ENCODE measurements at places on chromosomes 6 and 20. TPM values are rescaled to one million over a fixed set of nuclear protein-coding genes. Genes with fewer than 3 reads are reported as not detected.

BNIP5 gene
- 0.09 TPM for polyA plus RNA-seq

TSPO2 gene
- 0.79 TPM for polyA plus RNA-seq

ELMO2 gene
- polyA plus RNA-seq: 60.7 TPM

RBM24 gene
- 1.9 TPM for polyA plus RNA-seq

ADTRP gene
- 2.3 TPM for polyA plus RNA-seq

FOXC1 gene
- polyA plus RNA-seq: 79.4 TPM

PTPRT gene
- 0.56 TPM for polyA plus RNA-seq

CLDN20 gene
- polyA plus RNA-seq: 2.4 TPM

CGA gene
- polyA plus RNA-seq: 2.4 TPM

TAGAP gene
- polyA plus RNA-seq: 0.72 TPM

MAS1 gene
- polyA plus RNA-seq: not detected

SAMD3 gene
- polyA plus RNA-seq: 1.8 TPM

XKR7 gene
- polyA plus RNA-seq: 0.64 TPM

OOEP gene
- polyA plus RNA-seq: 0.21 TPM

SS18L1 gene
- polyA plus RNA-seq: 17.0 TPM

MUC21 gene
- polyA plus RNA-seq: not detected

NOX3 gene
- 1.2 TPM for polyA plus RNA-seq

TGM3 gene
- polyA plus RNA-seq: 0.54 TPM

APOBEC2 gene
- polyA plus RNA-seq: not detected

BHLHE23 gene
- polyA plus RNA-seq: not detected

SCRT2 gene
- not detected for polyA plus RNA-seq

PCSK2 gene
- polyA plus RNA-seq: 0.81 TPM

C6orf120 gene
- 45.9 TPM for polyA plus RNA-seq

ENPP4 gene
- 19.2 TPM for polyA plus RNA-seq

AVP gene
- polyA plus RNA-seq: not detected

HLA-DPA1 gene
- 19.5 TPM for polyA plus RNA-seq

PTK6 gene
- 0.79 TPM for polyA plus RNA-seq

SUPT3H gene
- 24.3 TPM for polyA plus RNA-seq

POU5F1 gene
- 1.8 TPM for polyA plus RNA-seq

PNPLA1 gene
- 2.7 TPM for polyA plus RNA-seq

ARMC12 gene
- 0.65 TPM for polyA plus RNA-seq

DACT2 gene
- polyA plus RNA-seq: 15.9 TPM

PHIP gene
- polyA plus RNA-seq: 46.5 TPM

LAMA4 gene
- 88.1 TPM for polyA plus RNA-seq

CST5 gene
- polyA plus RNA-seq: 0.70 TPM

ZBP1 gene
- not detected for polyA plus RNA-seq

HSPA1A gene
- 115 TPM for polyA plus RNA-seq

TFAP2A gene
- polyA plus RNA-seq: 24.1 TPM

ZBTB12 gene
- 24.1 TPM for polyA plus RNA-seq

LY6G6F gene
- 0.21 TPM for polyA plus RNA-seq

ELOVL4 gene
- polyA plus RNA-seq: 3.2 TPM

TNF gene
- 0.49 TPM for polyA plus RNA-seq

NNAT gene
- polyA plus RNA-seq: 135 TPM

TRIM40 gene
- polyA plus RNA-seq: not detected

TTK gene
- 21.4 TPM for polyA plus RNA-seq

SLC22A23 gene
- polyA plus RNA-seq: 9.8 TPM

ADGB gene
- 0.56 TPM for polyA plus RNA-seq

CCND3 gene
- 34.8 TPM for polyA plus RNA-seq

GTPBP2 gene
- polyA plus RNA-seq: 68.1 TPM

GGTLC1 gene
- not detected for polyA plus RNA-seq

C20orf204 gene
- 1.5 TPM for polyA plus RNA-seq

TLDC2 gene
- polyA plus RNA-seq: 3.5 TPM

HLA-DPB1 gene
- 21.4 TPM for polyA plus RNA-seq

ZNF831 gene
- polyA plus RNA-seq: 0.13 TPM

THBD gene
- 4.5 TPM for polyA plus RNA-seq

NKX2-4 gene
- not detected for polyA plus RNA-seq

LY6G5B gene
- polyA plus RNA-seq: 9.0 TPM
